ENCODE measurements at places on chromosomes 5 and 9.

DNA sequence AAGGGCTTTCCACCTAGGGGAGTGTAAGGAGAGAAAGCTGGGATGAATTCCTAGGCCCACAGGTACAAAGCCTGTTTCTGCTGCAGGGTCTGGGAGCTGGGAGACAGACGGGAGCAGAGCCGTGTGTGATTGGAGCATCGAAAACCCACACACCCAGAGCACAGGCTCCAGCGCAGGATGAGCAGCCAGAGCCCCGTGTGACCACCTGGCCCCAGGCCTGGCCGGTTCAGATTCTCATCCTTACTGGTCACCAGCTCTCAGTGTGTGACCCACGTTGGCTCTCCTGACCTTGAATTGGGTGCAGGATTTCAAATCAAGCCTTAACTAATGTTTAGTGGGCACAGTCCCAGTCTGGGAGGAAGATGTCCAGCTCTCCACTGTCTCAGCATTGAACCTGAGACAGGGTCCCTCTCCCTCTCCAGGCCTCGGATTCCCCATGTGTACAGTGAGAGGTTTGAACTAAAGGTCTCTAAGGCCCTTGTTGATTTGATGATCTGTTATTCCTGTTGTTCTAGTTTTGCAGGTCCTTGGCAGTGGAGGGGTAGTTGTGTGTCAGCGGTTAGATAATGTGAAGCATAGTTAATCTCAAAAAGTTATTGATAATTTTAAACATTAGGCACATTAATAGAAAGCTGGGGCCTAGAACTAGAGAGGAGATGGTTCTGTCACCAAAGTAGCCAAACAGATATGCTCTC is 50.1 kb downstream of the PPARGC1B start:
- no peak for DNase-seq

GRCh38 chr9:1837453-1838084 is 177.6 kb upstream of the SMARCA2 start:
- peak; percentile 44 for DNase-seq

DNA sequence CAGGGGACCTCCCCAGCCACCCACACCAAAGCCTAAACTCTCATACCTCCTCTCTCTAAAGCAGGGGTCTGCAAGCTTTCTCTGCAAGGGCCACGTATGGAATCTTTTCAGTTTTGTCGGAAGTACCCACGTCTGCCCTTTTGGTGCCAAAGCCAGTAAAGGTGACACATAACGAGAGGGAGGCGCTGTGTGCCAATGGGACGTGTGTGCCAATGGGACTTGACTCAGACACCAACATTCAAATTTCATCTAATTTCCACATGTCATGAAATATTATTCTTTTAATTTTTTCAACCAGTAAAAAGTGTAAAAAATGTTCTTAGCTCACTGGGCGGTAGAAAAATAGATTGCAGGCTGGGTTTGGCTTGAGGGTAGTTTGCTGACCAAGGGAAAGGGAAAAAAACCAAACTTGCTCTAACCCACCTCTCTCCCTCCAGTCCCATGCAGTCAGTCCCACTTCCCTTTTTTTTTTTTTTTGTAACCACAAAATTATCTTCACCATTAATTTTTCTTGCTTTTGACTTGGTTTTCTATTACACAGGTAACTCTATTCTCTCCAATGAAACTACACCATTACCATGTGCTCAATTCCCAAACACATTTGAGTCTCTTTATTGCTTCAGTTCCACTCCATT is 25.5 kb downstream of the OR2V1 start:
- DNase-seq, result no peak

GRCh38 chr5:77761606-77762005 is 14.5 kb downstream of the TBCA start:
- DNase-seq, result no peak

- no peak for DNase-seq
Observed at GRCh38 chr5:5046680-5047502, 93.2 kb upstream of the ADAMTS16 start.

- peak; percentile 10 for DNase-seq
Observed at GRCh38 chr9:129998491-129999140, 44.4 kb downstream of the FNBP1 start.

DNA sequence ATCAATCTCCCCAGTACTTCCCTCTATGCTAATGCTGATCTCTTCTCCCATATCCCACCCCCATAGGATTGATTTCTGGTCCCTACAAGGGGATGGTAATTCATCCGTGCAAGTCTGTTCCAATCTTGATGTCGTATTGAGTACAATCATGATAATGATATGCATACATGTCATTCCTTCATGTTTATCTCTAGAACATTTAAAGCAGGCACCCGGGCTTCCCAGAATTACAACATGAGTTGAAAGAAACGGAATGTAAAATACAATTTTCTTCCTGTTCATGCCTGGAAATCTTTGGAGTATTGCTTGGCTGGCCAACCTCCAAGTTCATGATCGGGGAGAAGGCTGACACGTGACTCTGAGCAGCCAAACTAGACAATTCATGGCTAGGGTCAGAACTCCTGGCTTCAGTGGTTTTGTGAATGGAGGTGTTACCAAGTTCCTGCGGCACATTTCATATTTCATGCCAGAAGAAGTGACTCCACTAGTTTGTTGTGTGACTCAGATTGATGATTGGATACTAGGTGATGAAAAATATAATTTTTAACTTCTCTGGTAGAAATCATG is 66.6 kb downstream of the C9orf152 start:
- DNase-seq, result peak; percentile 97

DNA sequence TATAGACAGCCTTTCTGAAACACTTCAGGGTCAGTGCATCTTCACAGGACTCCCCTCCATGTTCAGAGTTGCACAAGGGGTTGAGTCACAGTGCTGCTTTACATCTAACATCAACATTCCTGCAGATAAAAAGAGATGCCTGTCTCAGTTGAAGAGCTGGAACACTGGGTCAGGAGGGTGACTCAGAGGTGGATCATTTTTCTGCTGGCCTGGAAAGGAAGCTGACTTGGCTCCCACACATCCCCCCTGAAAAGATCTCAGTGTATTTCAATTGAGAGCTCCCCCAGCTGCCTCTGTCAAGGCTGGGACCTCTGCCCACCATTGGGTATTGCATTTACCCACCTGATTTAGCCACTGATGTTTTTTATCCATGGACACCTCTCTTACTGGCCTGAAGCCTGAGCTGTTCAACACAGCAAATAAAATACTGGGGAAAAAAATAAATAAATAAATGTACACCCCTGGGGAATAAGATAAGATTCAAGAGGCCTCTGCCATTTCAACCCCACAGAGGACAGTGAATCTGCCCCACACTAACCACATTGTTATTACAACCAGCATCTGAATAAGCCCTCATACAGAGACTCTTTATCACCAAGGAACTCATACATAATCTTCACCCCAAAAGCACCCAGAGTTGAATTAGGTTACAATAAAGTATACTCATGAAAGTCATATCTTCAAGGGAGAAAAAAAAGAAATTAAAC is 716.4 kb downstream of the SEMA5A start:
- DNase-seq, result peak; percentile 99

DNA sequence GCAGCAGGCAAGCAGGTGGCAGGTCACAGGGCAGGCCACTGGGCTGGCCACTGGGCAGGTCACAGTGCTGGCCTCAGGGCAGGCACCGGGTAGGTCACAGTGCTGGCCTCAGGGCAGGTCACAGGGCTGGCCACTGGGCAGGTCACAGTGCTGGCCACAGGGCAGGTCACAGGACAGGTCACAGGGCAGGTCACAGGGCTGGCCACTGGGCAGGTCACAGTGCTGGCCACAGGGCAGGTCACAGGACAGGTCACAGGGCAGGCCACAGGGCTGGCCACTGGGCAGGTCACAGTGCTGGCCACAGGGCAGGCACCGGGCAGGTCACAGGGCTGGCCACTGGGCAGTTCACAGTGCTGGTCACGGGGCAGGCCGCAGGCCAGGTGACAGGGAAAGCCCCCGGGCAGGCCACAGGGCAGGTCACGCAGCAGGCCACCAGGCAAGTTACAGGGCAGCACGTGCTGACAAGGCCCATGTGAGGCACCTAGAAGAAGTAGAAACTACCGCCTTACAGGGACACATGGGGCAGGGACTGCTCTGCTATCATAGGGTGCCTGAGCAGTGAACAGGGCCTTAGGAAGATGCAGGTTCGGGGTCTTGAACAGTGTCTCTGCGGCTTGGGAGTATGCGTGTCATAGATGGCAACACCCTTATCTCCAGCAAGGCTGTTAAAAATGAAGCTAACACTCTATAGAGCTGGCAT is 18.6 kb upstream of the MED10 start:
- DNase-seq, result no peak

- DNase-seq, result no peak
Observed at GRCh38 chr9:134546746-134547145, 94.9 kb upstream of the COL5A1 start.

DNA sequence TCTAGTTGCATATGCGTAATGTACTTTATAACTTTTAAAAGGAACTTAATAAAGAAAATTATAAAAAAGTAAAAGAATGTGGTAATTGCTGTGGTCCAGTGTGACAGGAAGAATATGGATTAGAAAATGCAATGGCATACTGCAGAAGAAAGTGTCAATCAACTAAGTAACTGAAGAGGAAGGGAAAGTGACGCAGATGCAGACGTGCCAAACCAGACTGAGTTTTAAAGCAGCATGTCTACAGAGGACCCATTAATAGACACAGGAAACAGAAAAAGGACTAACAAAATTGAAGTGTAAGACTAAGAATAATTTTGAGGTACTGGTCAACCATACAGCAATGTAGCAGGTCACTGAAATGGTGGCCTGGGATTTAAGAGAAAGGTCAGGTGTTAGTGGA is 73.3 kb downstream of the DPYSL3 start:
- DNase-seq, result no peak

DNA sequence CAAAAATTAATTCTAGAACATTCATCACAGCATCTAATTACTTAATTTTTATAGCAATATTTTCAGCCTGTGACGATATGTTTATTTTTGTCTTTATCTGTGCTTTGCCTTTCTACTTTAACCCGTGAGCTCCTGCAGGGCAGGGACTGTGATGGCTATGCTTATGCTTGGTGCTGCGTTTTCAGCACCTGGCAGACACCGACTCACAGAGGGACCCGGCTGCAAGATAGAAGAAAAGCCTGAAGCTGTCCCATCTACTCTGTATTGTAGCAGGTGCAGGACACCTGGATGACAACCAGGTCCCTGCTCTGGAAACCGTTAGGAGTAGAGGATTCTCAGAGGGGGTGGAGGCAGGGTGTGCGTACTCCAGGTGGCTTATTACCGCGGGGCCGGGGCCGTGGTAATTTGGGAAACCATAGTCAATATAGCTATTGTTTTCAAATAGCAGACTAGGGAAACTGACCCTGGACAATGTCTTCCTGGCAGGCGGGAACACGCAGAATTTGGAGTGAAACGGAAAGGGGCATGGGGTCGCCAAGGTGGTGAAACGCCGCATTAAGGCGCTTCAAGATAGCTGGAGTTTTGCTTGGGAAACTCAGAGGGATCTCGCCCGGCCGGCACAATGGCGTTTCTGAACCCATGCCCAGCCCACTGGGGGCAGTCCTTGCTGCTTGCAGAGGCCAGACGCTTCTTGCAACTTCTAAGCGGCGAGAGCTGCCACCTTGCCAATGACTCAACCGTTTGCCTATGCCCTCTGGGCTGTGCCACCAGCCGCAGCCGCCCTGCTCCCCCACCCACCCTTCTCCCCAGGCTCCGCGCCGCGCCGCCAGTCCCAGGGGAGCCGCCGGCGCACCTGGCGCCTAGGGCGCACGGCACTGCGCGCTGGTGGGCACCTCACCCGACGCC is 140.1 kb upstream of the PALM2AKAP2 start:
- no peak for DNase-seq

GRCh38 chr5:56840597-56840996 is 25.2 kb downstream of the MAP3K1 start:
- no peak for DNase-seq

DNA sequence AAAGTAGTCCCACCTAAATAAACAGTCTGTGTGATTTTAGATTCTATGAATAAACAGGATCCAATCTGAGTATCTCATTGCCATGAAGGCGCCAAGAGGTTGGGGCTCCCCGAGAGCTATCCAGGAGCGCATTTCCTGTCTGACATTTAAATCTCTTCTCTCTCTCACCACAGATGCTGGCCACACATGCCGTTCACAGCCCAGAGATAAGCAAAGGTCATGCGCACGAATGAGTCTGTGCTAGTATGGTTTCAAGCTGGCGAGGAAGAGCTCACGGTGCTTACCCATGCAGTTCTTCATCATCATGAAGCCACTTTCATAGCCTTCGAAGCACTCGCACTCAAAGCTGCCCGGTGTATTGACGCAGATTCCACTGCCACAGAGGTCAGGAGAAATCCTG is 199.4 kb downstream of the FBN2 start:
- no peak for DNase-seq

- DNase-seq, result no peak
Observed at GRCh38 chr5:39405083-39405843, 19.5 kb downstream of the DAB2 start.

GRCh38 chr9:71760901-71761300 is 7.4 kb downstream of the CEMIP2 start:
- no peak for DNase-seq

GRCh38 chr9:15178631-15179030 is 128.4 kb downstream of the TTC39B start:
- DNase-seq, result no peak

GRCh38 chr9:102047549-102047948 is 309.1 kb upstream of the GRIN3A start:
- DNase-seq, result no peak

DNA sequence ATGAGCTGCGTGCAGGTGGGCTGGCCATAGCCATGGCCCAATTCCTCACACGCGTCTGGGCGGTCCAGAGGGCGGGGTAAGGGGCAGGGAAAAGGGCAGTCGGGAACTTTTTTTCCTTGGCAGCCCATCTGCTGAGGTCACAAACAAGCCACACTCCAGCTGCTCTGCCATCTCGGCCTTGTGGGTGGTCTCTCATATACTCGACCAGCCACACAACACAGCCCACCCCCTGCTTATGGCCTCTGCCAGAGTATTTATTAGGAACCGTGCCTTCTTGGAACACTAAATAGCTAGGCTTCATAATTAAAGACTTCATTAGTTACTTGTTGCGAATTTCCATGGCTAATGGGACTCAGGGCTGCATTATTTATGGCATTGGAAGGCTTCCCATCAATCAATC is 98.5 kb upstream of the LHFPL2 start:
- DNase-seq, result no peak

GRCh38 chr9:90562229-90562628 is 80.4 kb downstream of the DIRAS2 start:
- no peak for DNase-seq

DNA sequence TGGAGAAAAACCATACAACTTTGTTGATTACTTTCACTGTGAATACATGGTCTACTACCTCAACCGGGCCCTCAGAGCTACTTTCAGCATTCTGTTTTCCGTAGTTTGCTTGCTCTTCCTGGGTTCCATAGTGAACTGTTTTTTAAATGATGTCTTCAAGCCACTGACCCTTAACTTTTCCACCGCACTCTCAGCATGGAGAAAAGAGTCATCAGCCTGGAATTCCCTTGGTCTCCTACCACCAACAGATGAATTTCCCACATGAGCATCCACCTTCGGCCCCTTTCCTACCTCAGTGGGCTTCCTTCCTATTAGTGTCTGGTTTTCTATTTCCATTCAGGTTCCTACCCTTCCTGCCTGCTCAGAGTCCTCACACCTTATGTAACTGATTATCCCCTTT is 135.9 kb upstream of the ADAMTSL1 start:
- DNase-seq, result peak; percentile 7

- no peak for DNase-seq
Observed at GRCh38 chr5:173625673-173626504, 9.4 kb upstream of the BOD1 start.
